ENCODE measurements at places on chromosomes 1 and 21. TPM values are rescaled to one million over a fixed set of nuclear protein-coding genes. Genes with fewer than 3 reads are reported as not detected.

The ST6GALNAC3 gene
- 15.9 TPM for total RNA-seq

The NKAIN1 gene
- not detected for total RNA-seq

The VHLL gene
- not detected for total RNA-seq

The CNR2 gene
- total RNA-seq = 0.46 TPM

The APOBEC4 gene
- 3.3 TPM for total RNA-seq

The REN gene
- total RNA-seq = 0.28 TPM

The NR1I3 gene
- not detected for total RNA-seq

The INKA2 gene
- 12.5 TPM for total RNA-seq

Data from lung (tissue), 17 donors.